ENCODE measurements at places on chromosomes 4 and X.

DNA sequence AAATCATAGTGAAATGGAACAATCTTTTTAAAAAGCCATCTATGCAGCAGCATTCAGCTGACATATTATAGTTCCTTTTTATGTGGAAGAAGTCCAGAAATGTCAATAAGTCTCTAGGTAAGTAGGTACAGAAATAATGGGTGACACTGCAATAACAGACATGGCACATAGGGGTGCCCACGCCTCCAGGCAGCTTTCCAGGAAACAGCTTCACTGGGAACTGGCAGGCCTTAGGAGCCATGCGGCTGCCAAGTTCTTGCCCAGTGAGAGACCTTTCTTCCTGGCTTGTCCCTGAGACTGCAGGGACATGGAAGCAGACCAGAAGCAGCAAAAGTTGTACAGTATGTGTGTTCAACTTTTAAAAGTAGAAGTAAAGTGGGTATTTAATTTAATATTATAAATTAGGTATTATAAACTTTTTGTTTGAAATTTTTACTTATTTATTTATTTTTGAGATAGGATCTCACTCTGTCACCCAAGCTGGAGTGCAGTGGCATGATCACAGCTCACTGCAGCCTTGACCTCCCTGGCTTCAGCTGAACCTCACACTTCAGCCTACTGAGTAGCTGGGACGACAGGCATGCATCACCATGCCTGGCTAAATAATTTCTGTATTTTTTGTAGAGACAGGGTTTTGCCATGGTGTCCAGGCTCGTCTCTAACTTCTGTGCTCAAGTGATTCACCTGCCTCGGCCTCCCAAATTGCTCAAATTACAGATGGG is 12.1 kb upstream of the ETNPPL start:
- DNase-seq, result no peak

GRCh38 chr4:81786063-81786763 is 314.5 kb upstream of the RASGEF1B start:
- no peak for DNase-seq

- no peak for DNase-seq
Observed at GRCh38 chr4:81786766-81787165, 315.1 kb upstream of the RASGEF1B start.

- no peak for DNase-seq
Observed at GRCh38 chr4:163878336-163879121, 384.0 kb downstream of the TMA16 start.

- no peak for DNase-seq
Observed at GRCh38 chrX:79524642-79525041, 157.5 kb upstream of the ITM2A start.

DNA sequence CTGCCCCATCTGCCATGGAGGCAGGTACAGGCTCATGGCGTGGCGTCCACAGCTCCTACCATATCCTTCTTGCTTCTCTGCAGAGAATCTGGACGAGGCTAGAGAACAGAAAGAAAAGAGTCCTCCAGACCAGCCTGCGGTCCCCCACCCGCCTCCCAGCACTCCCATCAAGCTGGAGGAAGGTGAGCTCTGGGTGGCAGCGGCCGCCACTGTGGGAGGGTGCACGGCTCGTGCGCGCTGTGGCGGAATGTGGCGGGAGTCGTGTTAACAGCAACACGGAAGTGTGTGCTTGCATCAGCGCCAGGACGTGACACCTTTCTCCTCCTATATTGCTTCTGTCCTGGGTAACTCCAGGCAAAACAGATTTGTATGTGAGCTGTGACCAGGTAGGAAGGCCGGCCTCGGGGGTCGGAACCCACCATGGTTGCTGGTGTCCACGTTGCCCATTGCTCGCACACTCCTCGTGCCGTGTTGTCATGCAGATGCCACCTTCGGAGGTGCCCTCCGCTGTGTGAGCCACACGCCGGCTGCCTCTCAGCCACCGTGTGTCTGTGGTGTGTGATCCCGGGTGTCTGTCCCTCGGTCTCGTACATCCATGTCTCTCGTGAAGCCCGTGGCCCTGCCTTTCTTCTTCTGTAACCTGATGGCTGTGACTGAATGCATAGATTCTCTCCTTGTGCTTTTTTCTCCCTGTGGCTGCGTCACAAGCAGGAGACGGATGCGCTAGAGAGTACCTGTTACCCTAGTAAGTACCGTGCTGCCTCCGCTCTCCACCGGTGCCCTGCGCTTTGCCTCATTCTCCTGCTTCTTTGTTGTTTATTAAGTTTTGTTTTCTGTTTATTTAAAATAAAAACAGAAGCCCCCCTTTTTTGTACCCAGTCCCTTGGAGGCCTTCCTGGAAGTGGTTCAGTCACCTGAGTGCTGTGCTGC is 37.0 kb downstream of the NOP14 start:
- no peak for DNase-seq

GRCh38 chr4:123386609-123387008 is 10.0 kb upstream of the SPRY1 start:
- no peak for DNase-seq

- no peak for DNase-seq
Observed at GRCh38 chr4:26171941-26172340, 148.9 kb upstream of the RBPJ start.

GRCh38 chr4:189177130-189177529 is 763.5 kb upstream of the FRG1 start:
- DNase-seq, result no peak

GRCh38 chrX:54419559-54420302 is 20.5 kb upstream of the TSR2 start:
- DNase-seq, result no peak

DNA sequence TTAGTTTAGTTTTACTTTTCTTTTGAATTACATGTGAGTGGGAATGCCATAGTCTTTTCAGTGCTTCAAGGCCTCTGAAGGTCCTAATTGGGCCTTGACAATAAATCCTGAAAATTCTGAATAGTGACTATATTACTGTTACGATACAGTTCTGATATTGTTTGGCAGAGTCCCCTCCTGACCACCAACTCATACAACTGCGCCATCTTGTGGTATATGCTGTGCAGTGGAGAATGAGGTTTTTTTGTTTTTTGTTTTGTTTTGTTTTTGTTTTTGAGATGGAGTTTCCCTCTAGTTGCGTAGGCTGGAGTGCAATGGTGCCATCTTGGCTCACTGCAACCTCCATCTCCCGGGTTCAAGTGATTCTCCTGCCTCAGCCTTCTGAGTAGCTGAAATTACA is 56.6 kb upstream of the CHRDL1 start:
- DNase-seq, result no peak

- no peak for DNase-seq
Observed at GRCh38 chr4:102501447-102501696, 213 bp downstream of the NFKB1 start.

DNA sequence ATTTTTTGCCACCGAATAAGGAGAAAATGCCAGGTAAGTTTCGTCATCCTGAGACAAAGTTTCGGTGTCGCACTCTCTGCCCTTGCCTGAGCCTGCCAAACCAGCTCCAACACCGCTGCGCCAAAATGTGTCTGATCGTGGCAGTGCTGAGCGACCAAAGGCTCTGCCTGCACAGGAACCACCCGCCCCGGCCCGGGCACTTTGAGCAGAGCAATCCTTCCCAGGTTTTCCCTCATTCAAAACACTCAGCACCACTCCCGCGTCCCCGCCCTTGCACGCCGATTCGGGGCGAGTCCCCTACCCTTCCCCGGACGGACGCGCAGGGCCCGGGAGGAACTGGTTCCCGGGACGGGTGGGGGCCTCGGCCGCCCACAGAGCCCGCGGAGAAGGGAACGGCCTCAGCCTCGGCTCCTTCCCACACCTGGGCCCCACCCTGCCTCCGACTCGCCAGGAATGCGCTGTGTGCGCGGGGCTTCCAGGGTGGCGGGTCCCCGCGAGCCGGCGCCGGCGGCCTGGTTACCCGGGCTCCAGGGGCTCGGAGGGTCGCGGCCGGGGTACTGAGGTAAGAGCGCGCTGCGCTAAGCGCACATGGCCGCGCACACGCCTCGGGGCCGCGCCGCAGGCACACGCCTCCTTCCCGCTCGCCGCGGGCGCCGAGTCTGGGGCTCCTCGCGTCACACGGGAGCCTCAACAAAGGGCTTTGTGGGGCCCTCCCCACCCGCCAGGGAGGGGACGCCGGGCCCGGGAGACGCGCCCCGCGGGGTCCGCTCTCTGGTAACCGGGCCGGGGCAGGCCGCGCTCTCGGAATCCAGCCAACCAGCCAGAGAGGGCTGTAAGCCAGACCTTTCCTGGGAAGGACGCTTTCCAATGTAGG is at the start of gene C4orf36:
C4orf36 (minus strand) TSS at position 661 of the 874 bp plus-strand sequence. CDS start 902 bp downstream, outside the sequence.
- peak; percentile 4 for DNase-seq

GRCh38 chr4:149716728-149717127 is 98.9 kb downstream of the IQCM start:
- no peak for DNase-seq

- DNase-seq, result no peak
Observed at GRCh38 chrX:48083706-48084105, 12.3 kb upstream of the ZNF630 start.

- no peak for DNase-seq
Observed at GRCh38 chr4:102531462-102531861, 30.3 kb downstream of the NFKB1 start.

DNA sequence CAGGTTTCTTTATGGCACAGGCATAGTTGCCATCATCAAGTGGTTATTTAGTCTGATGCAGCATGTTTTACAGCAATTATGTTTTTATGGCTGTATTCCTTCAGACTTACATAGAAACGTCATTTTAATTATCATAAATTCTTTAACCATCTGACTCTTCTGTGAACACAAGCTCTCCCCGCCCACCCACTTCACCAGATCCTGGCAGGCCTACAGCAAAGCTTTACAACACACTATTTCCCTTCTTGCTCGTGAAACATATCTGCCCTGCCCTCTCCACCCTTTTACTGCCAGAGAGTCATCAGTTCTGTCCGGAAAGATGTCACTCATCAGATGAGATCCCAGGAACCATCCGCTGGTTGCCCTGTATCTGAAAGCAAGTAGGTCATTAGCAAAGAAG is 120.5 kb downstream of the HS6ST2 start:
- no peak for DNase-seq

- DNase-seq, result no peak
Observed at GRCh38 chr4:61827907-61828391, 627.8 kb downstream of the ADGRL3 start.

- DNase-seq, result no peak
Observed at GRCh38 chr4:99724067-99724466, 66.4 kb upstream of the C4orf54 start.

- no peak for DNase-seq
Observed at GRCh38 chrX:66163447-66163846, 600 bp upstream of the HEPH start.

DNA sequence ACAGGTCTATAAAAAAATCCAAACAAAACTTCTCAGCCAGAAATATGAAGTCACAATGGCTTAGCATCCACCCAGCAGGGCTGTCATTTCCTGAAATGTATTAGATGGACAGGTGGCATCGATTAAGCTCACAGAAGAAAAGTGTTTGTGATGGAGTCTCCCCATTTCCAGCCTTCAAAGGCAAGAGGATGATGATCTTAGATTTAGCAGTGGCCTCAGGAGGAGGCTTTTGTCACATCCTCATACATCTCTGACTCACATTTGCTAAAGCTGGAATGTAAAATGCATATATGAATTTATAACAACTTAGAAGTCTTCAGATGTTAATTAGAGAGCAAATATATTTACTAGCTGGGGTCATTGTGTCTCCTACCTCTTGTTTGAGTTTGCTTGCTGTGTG is 441.9 kb downstream of the SPRY1 start:
- no peak for DNase-seq

- DNase-seq, result no peak
Observed at GRCh38 chr4:26034849-26035248, 120.8 kb downstream of the SMIM20 start.

DNA sequence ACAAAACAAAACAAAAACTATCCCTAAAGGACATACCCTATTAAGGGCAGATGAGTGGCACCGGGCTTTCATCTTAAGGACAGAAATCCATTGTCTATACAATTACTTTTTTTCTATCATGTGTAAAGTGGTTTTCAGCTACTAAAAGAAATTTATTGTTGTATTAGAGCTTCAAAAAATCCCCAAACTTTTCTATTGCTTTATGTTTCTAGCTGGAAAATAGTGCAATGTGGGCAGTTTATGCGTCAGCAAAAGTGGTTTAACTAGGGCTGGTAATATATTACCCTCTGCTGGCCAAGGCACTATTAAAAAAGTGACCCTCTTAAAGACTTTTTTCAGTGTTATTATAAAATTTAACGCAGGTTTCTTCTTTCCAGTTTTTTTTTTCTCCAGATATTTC is 15.5 kb upstream of the GPR82 start:
- DNase-seq, result no peak

GRCh38 chrX:109623997-109624396 is 975 bp downstream of the KCNE5 start:
- DNase-seq, result no peak

GRCh38 chrX:122439831-122440230 is 744.2 kb upstream of the GRIA3 start:
- no peak for DNase-seq

GRCh38 chr4:89242864-89243732 is 64.5 kb downstream of the GPRIN3 start:
- DNase-seq, result no peak

DNA sequence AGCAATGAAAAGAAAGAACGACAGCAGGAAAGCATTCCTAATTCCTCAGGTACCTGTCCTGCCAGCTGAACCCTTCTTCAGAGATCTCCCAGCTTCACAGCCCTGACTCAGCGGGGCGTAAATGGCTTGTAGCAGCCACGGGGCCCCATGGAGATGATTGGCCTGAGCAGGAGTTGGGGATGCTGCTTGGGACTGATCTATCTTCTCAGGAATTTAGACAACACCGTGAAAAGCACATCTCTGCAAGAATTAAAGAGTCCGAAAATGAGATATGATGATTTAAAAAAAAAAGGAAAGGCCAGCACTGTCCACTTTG is 22.5 kb upstream of the SLC25A4 start:
- DNase-seq, result no peak

GRCh38 chrX:148043271-148043855 is 62.2 kb downstream of the FMR1NB start:
- no peak for DNase-seq

- DNase-seq, result no peak
Observed at GRCh38 chrX:101452056-101452455, 33.2 kb upstream of the ARMCX4 start.

DNA sequence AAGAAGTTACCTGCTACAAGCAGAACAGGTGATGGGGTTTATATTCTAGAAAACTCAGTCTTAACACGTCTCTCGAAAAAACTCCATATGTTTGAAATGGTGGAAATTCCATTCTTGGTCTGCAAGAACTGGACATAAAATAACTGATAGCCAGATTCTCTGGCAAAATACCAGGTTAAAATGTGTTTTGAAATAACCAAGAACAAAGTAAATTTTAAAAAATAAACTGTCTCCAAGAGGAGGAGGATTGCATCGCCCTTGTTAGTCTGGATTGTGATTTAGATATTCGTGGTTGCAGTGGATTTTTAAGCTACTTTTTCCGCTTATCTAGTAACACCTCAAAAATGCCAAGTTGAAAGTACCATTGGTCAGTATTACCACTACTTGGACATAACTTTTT is 40.8 kb downstream of the CENPU start:
- no peak for DNase-seq

- DNase-seq, result no peak
Observed at GRCh38 chr4:83810428-83810827, 274.5 kb downstream of the GPAT3 start.

Measured in activated naive CD4-positive, alpha-beta T cell (primary cell).